ENCODE measurements at places on chromosomes 7 and 10. TPM values are rescaled to one million over a fixed set of nuclear protein-coding genes. Genes with fewer than 3 reads are reported as not detected.

The RSBN1L gene
- 15.5 TPM for total RNA-seq

The ZNF365 gene
- 0.58 TPM for total RNA-seq

The CAMK2B gene
- 0.05 TPM for total RNA-seq

The SLC26A4 gene
- total RNA-seq: 0.47 TPM

The PTPRZ1 gene
- not detected for total RNA-seq

The SYT15 gene
- total RNA-seq: not detected

The TMEM229A gene
- not detected for total RNA-seq

The HOXA1 gene
- 2.5 TPM for total RNA-seq

The MYOZ1 gene
- total RNA-seq: not detected

The GRM3 gene
- total RNA-seq: not detected

The DNAJC30 gene
- 4.6 TPM for total RNA-seq

The SOSTDC1 gene
- total RNA-seq: not detected

The EBLN1 gene
- not detected for total RNA-seq

The NCF1 gene
- total RNA-seq: not detected

The ZNF282 gene
- total RNA-seq: 33.3 TPM

The GFRA1 gene
- total RNA-seq: 0.99 TPM

The GJD4 gene
- total RNA-seq: not detected

The PDE6C gene
- total RNA-seq: not detected

The GNAT3 gene
- not detected for total RNA-seq

The AUTS2 gene
- 12.8 TPM for total RNA-seq

The STAG3 gene
- total RNA-seq: 0.15 TPM

The BHLHA15 gene
- 0.68 TPM for total RNA-seq

The TWIST1 gene
- 0.19 TPM for total RNA-seq

The NRCAM gene
- 14.8 TPM for total RNA-seq

The MEST gene
- total RNA-seq: 15.3 TPM

The APBB1IP gene
- 0.47 TPM for total RNA-seq
